SW 1271 (cell line): ENCODE measurements at places on chromosomes 12 and 14.

DNA sequence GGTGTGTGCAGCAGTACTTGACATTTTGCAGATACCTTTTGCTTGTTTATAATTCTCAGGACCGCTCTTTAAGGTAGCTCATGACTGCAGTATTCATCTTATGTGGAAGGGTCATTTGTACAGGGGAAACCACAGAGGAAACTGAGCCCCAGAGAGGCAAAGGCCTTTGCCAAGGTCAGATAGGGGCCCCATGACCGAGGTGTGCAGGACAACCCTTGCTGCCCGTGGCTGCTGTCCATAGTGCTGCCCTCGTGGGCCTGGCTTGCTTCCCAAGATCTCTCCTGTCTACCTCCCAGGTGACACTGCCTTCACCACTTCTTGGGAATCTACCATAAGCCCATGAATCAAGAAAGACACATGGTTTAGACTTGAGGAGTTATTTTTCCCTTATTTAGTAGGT lies 198.7 kb upstream of the BCL2L14 start:
- no peak for DNase-seq

- no peak for DNase-seq
Observed at GRCh38 chr12:20383612-20384011, 15.3 kb downstream of the PDE3A start.

DNA sequence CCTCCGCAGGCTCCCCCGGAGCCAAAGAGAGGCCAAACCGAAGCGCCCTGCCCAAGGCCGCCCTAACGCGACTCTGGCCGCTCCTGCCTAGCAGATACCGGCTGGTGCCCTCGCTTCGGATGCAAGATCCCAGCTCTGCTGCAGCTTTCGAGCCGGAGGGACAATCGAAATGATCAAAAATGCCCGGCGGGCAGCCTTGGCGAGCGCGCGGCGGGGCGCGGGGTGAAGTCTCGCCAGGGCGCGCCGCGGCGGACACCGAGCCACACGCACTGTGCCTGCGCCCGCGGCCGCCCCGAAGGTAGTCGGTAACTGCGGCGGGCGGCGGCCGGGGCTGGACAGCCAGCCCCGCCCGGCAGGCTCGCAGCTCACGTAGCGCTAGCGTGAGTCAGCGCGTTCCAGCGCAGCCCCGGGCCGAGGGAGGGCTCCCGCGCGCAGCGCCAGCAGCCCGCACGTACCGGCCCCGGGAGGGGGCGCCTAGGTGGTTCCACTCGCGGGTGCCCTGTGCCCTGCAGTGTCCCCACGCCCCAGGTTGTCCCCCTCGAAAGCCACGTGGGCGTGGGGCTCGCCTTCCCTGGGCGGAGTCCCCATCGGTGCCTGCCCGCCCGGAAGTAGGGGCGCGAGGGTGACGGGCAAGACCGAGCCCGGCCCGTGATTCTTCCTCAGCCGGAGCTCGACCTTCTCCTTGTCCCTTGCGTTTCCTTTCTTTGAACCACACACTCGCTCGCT lies 109.2 kb upstream of the EGLN3 start:
- DNase-seq = peak; percentile 48

- DNase-seq = no peak
Observed at GRCh38 chr12:46531059-46531785, 158.6 kb upstream of the SLC38A2 start.

DNA sequence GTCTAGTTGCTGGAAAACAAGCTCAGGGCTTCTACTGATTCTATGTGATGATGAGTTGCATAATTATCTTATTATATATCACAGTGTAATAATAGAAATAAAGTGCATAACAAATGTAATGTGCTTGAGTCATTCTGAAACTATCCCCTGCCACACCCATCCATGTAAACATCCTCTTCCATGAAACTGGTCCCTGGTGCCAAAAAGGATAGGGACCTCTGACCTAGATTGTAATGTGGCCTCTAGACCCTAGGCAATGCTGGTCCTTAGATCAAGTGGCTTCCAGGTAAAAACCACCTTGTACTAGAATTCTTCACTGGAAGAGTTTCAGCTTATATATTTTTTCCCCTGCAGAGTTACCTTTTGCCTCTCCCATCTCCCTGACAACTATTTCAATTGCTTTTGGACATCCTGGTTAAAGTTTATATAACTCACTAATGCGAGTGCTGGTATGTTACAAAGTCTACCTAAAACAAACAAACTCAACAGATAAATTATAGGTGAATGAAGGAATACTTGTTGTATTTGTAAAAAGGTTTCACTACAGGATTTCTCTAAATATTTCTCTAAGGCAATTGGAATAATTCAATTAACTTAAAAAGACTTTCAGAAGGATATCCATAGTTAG lies 462.5 kb downstream of the NAV3 start:
- peak; percentile 59 for DNase-seq

DNA sequence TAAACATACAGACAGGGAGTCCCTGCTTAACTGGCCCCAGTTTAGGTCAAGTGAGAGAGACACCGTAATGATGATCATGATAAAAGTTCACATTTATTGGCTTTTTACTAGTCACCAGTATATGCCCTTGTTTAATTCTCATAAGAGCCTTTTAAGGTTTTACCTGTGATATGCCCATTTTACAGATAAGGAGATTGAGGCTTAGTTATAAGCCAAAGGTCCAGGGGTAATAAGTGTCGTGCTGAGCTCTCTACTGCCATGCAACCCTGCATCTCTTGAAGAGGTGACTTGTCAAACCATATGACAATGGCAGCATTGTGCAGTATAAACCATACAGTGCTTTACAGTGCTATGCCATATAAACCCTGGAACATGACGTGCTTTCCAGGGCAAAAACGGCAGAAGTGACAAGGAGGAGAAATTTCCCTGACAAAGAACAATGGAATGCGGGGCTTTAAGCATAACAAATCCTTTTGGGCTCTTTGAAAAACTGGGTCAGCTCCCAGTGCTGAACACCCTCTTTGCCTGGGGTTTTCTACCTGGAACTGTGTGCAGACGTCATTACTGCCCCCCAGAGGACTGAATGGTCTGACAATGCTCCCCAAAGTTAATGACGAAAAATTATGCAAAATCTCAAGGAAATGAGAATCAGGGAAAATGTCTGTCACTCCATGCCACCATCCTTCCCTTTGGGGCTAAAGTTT lies 59.7 kb upstream of the C14orf132 start:
- DNase-seq = no peak

DNA sequence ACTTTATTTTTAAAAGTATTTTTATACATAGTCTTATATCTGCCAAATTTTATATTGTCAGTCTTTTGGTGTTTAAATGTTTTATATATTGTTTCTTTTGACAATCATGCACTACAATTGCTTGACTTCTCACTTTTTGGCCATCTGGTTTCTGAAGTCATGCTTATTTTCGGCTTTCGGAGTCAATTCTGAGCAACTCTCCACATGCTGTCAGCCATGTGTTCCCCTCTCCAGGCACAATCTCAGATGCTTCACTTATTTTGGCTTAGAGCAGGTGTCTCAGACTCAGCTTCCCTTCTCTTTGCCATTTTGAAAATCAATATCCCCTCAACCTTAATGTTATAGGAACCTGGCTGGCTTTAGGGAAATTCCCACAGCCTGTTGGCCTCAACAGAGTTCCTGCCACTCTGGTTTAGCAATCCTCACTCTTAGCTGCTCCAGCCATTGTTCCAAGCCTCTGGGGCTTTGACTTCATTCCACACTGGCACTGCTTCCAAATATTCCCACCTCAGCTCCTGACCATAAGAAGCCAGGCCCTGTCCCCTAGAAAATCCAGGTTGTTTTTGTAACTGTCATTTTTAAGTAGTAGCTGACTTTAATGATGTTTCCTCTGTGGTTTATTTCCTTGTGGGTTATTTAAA lies 125.5 kb upstream of the FAR2 start:
- DNase-seq = no peak

DNA sequence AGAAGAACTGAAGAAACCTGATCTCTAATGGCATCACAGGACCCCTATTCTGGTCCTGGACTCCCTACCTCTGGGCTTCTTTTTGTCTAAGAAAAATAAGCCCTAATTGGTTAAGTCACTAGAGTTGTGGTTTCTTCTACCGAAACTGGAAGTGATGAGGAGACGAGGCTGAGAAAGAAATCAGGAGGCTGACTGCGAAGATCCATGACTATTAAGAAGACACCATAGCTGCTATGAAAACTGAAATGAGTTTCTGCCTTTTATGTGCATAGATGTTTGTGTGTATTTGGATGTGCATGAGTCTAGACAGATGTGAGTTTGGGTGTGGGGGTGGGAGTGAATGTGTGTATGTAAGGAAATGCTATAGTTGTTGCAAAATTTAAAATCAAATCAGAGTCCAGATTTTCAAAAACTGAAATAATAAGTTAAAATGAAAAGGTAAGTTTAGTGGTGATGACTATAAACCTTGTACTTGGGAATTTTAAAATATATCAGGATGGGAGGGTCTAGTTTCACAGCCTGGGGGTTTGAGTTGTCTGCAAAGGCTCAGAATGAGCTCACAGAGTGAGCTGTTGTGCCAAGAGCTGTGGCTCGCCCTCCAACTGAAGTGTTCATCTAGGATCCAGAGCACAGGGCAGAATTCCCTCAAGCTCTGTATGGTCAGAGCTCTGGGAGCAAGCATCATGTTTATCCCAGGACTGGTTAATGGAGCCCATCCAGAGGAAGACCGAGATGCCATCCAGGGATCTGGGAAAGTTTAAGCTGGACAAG lies 94.9 kb downstream of the VCPKMT start:
- DNase-seq = no peak

GRCh38 chr12:12273291-12273957 lies 6.6 kb upstream of the LRP6 start:
- no peak for DNase-seq

GRCh38 chr14:97393244-97393643 lies 596.1 kb downstream of the VRK1 start:
- no peak for DNase-seq

GRCh38 chr12:916240-916639 lies 33.3 kb downstream of the RAD52 start:
- no peak for DNase-seq

DNA sequence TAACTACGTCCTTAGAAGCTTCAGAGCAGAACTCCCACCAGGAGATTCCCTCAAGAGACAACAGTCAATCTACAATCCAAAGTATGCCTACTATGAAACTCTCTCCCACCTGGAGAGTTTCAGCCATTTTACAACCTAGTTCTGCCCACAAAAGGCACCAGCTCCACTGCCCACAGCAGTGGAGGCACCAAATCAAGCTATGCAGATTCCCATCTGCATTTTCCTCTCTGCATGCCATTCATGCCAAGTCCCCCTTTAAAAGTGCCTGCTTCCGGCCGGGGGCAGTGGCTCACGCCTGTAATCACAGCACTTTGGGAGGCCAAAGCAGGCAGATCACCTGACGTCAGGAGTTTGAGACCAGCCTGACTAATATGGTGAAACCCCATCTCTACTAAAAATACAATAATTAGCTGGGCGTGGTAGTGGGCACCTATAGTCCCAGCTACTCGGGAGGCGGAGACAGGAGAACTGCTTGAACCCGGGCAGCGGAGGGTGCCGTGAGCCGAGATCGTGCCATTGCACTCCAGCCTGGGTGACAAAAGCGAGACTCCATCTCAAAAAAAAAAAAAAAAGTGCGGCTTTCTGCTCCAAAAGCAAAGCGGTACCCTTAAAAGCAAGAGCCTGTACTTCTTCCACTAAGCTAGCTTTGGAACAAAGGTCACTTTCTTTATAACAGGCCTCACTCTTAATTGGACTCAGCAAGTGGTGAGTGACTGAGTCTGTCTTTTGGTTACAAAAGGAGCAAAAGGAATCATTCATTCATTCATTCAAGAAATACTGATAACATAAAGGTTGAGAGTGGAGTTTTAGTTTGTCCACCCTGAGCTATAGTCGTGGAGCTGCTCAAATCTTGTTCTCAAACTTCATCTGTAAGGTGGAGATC lies 10.1 kb upstream of the DLGAP5 start:
- DNase-seq = no peak

DNA sequence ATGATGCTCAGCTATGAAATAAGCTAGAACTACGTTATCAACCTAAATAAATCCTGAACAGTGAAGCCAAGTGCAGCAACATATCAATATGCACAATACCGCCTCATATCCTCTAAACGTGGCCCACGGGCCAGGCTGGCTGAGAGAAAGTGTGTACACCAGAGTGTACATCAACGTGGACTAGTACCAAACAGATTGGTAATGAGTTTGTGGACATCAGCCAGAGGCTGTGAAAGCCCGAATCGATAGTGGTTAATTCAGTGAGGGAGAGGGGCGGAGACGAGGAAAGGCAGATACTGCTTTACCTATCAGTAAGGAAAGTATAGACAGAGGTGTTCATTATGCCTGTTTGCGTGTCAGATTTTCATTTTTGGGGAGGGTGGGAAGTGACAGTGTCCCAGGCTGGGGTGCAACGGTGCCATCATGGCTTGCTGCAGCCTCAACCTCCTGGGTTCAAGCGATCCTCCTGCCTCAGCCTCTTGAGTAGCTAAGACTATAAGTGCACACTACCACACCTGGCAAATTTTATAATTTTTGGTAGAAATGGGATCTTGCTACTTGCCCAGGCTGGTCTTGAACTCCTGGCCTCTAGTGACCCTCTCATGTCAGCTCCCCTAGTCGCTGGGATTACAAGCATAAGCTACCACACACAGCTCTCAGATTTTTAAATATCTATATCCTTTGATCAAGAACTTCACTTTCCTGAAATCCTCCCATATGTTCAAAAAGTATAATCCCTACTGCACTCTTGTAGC lies 50.1 kb downstream of the ANAPC7 start:
- DNase-seq = no peak

DNA sequence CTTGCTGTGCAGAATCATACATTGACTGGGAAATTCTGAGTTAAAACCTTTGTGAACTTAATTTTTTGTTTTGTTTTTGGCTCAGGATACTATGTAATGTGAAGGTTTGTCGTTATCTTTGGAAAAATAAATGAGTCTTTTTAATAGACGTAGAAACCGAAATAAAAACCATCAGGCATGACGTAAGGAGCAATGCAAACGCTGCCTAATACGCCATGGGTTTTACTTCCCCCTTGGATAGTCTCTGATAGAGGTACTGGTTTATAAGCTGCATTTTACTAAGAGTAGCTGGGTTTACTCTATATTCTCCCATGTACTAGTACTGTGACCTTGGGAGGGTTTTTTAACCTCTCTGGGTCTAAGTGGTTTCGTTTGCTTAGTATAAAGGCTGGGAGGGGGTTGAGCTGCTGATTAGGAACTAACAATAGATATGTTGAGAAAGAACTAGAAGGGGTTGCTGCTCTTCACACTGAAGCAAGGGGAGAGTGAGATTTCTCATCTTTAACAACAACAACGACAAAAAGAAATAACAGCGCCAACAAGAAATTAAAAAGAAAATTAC lies 66.8 kb upstream of the SLCO1C1 start:
- no peak for DNase-seq

- no peak for DNase-seq
Observed at GRCh38 chr14:34569750-34570149, 30.2 kb upstream of the EAPP start.

DNA sequence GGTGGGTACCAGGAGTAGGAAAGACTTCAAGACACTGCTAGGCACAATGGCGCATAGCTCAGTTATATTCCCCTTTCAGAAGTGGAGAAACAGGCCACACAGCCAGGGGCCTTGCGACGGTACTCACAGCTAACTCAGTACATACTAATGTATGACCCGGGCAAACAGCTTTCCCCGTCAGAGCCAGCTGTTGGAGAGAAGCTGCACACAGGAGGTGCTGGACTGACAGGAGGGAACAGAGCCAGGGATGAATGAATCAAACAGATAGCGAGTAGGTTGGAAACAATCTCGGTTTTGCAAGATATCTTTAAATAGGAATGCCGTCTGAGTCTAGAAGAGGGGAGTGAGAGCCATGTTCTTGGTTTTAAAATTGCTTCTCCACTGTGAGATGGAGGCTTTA lies 45.5 kb downstream of the PRIMA1 start:
- DNase-seq = no peak

- DNase-seq = peak; percentile 64
Observed at GRCh38 chr12:41485203-41485602, 297.1 kb downstream of the PDZRN4 start.

- DNase-seq = no peak
Observed at GRCh38 chr12:92003701-92004100, 141.9 kb downstream of the BTG1 start.
